Activated CD8-positive, alpha-beta T cell treated with anti-CD3 and anti-CD28 coated beads for 36 hours (primary cell): ENCODE measurements at places on chromosomes 5 and 9. TPM values are rescaled to one million over a fixed set of nuclear protein-coding genes. Genes with fewer than 3 reads are reported as not detected.
A peak's percentile ranks its signal among the peaks of the same experiment; 100 is the strongest.

DNA sequence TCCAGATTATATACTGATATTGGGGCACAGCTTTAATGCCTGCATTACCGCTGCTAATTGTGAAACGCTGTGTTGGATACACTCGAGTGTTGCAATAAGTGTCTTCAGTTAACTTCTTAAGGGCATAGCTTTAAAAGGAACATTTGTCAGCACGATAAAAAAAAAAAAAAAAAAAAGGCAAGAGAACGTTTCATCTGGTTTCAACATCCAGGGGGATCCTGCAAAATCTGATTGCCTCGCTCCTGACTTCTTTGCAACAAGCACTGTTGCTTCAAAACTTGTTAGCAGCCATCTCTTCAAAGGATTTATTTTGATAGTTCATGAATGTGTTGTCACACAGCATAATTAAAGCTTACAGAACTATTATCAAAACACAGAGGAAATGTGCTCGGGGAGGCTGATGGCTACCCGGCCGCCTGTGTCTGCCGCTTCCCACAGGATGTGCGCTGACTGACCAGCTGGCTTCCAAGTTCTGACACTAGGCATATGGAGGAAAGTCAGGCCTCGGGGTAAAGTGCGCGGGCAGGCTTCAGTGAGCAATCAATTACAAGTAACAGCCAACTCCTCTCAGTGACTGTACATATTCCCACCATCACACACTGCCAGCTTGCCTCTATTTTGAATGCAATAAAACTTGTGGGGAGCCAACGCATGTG lies 77.7 kb downstream of the EBF1 start:
- no peak for DNase-seq
- H3K27me3 ChIP-seq, result no peaks in the 10 kb centered on the region
- no peak overlapping the region for H3K27ac ChIP-seq
- peaks cover 4% of the 10 kb centered on the region for H3K4me1 ChIP-seq

- H3K27ac ChIP-seq, result no peak overlapping the region
- H3K4me1 ChIP-seq, result peaks cover 4% of the 10 kb centered on the region
These were observed 108.7 kb upstream of the SHB start for GRCh38 chr9:38177680-38178079.

- H3K27me3 ChIP-seq, result peaks cover 2% of the 10 kb centered on the region
- DNase-seq, result peak; percentile 71
- peak within 1 kb of the TSS; percentile 84 for H3K27ac ChIP-seq
- peak within 1 kb of the TSS; percentile 77 for H3K4me3 ChIP-seq
- peaks cover 29% of the 10 kb centered on the region for H3K4me1 ChIP-seq
These were observed at the start of gene ZBTB34 for GRCh38 chr9:126860077-126860756. TSS of gene ZBTB34 (plus strand) at chr9:126860639. CDS start at chr9:126879400, 18,761 bp downstream.

GRCh38 chr5:67253911-67254310 lies 57.3 kb upstream of the CD180 start:
- H3K27me3 ChIP-seq, result no peaks in the 10 kb centered on the region
- H3K4me3 ChIP-seq, result no peak overlapping the region
- DNase-seq, result no peak
- H3K36me3 ChIP-seq, result no peaks in the 10 kb centered on the region

- H3K36me3 ChIP-seq, result no peaks in the 10 kb centered on the region
- DNase-seq, result no peak
- H3K4me1 ChIP-seq, result no peaks in the 10 kb centered on the region
- no peak overlapping the region for H3K27ac ChIP-seq
These were observed 19.8 kb upstream of the HEXB start for GRCh38 chr5:74665273-74665672.

ARID3C gene
- 0.32 TPM for total RNA-seq

DNA sequence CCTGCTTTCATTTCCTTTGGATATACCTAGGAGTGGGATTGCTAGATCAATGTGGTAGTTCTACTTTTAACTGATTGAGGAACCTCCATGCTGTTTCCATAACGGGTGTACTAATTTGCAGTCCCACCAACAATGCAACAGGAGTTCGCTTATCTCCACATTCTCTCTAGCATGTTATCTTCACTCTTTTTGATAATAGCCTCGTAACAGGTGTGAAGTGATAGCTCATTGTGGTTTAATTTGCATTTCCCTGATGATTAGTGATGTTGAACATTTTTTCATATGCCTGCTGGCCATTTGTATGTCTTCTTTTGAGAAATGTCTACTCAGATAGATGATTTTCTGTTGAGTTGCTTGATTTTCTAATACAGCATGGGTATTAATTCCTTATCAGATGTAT lies 142.2 kb downstream of the ZNF462 start:
- H3K4me3 ChIP-seq, result no peak overlapping the region
- no peaks in the 10 kb centered on the region for H3K27me3 ChIP-seq
- no peaks in the 10 kb centered on the region for H3K4me1 ChIP-seq
- H3K27ac ChIP-seq, result no peak overlapping the region

DNA sequence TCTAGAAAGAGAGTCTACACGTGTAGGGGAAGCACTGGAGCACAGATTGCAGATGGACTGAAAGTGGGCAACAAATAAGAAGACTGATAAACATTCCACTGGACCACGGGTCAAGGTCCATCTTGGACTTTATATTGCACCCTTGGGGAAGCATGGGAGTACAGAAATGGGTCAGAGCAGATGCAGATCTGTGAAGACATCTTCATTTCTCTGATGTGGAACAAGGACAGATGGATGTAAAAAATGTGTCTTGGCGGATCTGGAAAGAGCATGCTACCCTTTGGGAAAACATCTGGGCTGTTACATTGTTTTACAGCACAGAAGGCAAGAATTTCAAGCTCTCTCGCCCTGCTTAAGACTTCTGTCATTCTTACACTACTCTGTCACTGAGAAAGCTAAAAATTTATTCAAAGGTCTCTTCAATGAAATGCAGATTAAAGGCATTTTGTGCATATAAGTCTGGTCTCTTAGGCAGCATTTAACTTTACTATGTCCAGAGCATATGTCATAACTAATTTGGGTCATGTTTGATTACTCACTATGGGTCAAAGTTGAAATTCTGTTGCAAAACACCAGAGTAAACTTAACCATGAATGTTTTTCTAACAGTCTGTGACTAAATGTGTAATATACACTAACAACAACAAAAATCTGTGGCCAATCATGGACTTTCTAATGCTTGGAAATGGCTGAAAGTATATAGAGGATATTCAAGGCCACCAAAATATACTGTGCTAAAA lies 756.4 kb upstream of the DMAC1 start:
- no peak for DNase-seq
- H3K4me1 ChIP-seq, result no peaks in the 10 kb centered on the region
- H3K4me3 ChIP-seq, result no peak overlapping the region
- no peaks in the 10 kb centered on the region for H3K36me3 ChIP-seq
- no peaks in the 10 kb centered on the region for H3K27me3 ChIP-seq

ADAMTS12 gene
- total RNA-seq, result not detected

GRCh38 chr9:1458503-1458902 lies 408.3 kb downstream of the DMRT2 start:
- no peaks in the 10 kb centered on the region for H3K4me1 ChIP-seq
- H3K27ac ChIP-seq, result no peak overlapping the region
- no peaks in the 10 kb centered on the region for H3K36me3 ChIP-seq

- H3K36me3 ChIP-seq, result peaks cover 14% of the 10 kb centered on the region
- H3K27ac ChIP-seq, result no peak overlapping the region
- peak; percentile 26 for DNase-seq
- no peak overlapping the region for H3K4me3 ChIP-seq
These were observed 7.7 kb downstream of the CCNI2 start for GRCh38 chr5:132754947-132755346.

GRCh38 chr9:76943054-76943453 lies 37.1 kb upstream of the PRUNE2 start:
- H3K4me1 ChIP-seq, result no peaks in the 10 kb centered on the region
- no peaks in the 10 kb centered on the region for H3K36me3 ChIP-seq
- no peak for DNase-seq
- H3K27me3 ChIP-seq, result peaks cover 1% of the 10 kb centered on the region
- no peak overlapping the region for H3K4me3 ChIP-seq
- H3K27ac ChIP-seq, result no peak overlapping the region

DNA sequence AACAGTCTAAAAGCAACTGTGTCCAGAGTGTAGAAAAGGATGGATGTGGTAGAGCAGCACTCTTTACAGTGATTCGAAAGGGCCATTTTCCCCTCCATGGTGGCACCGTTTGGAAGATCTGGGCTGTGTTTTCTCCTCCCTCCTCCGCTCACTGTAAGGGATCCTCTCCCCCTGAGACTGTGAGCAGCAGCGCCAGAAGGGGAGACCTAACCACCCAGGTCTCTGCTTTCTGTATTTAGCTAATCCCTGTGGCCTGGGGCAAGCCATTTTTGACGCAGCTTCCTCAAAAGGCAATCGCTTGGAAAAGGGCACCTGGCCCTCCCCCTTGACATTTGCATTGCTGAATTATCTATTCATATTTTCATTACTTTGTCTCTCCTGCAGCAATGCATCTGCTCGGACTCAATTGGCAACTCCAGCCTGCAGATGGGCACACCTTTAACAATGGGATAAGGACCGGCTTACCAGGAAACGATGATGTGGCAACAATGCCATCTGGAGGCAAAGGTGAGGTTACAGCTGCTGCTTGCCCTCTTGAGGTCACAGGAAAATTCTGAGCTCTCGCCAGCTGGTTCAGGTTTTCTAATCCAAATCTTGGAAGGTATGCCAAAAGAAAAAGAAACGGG lies 244.3 kb upstream of the WWC1 start:
- H3K36me3 ChIP-seq, result no peaks in the 10 kb centered on the region
- DNase-seq, result peak; percentile 11
- H3K27ac ChIP-seq, result no peak overlapping the region

DNA sequence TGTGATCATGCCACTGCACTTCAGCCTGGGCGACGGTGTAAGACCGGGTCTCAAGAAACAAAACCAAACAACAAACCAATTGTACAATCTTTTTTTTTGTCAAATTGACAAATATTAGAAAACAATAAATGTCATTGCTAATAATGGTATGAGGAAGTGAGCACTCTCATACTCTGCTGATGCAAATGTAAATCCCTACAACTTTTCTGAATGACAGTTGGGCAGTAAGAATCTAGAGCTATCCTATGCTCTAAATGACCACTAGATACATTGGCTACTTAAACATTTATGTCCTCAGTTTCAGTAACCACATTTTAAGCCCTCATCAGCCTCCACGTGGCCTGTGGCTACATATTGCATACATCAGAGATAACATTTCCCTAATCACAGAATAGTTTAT lies 256.2 kb downstream of the FER start:
- H3K4me1 ChIP-seq, result no peaks in the 10 kb centered on the region
- H3K4me3 ChIP-seq, result no peak overlapping the region
- H3K27me3 ChIP-seq, result no peaks in the 10 kb centered on the region

DNA sequence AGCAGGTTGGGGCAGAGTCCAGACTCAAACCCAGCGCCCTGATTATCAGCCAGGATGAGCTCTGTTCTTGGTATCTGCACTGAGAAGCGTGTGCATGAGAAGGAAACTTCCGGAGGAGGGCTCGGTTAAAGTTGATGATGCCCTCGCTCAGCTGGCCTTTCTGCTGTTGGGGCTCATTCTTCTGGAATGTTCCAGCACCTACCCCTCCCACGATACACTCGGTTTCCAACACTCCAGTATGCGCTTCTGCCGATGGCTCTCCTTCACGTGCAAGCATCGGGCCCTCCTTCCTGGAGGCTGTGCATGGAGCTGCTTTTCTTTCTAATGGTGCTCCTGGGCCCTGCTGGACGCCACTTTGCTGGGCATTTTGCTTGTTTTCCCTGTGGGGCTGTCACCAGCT lies 134.0 kb downstream of the RXRA start:
- no peaks in the 10 kb centered on the region for H3K36me3 ChIP-seq
- H3K27ac ChIP-seq, result no peak overlapping the region
- DNase-seq, result no peak
- H3K4me1 ChIP-seq, result peaks cover 16% of the 10 kb centered on the region
- no peaks in the 10 kb centered on the region for H3K27me3 ChIP-seq
